ENCODE measurements at places on chromosomes 12 and 14. TPM values are rescaled to one million over a fixed set of nuclear protein-coding genes. Genes with fewer than 3 reads are reported as not detected.

DNA sequence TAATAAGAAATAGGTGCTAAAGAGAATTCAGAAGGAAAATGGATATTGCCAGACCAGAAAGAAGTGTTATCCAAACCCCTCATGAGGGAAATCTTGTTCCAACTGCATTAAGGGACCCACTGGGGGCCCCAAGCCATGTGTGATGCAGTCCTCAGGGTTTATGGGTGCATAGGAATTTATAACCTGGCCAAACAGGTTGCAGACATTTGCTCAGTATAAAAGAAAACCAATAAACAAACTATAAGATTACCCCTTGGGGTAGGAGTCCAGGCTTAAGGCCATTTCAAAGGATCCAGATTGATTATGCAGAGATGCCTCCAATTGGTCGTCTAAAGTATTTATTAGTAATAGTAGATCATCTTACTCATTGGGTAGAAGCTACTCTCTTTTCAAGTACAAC lies 240.9 kb upstream of the DIO3 start:
- DNase-seq, result no peak

DNA sequence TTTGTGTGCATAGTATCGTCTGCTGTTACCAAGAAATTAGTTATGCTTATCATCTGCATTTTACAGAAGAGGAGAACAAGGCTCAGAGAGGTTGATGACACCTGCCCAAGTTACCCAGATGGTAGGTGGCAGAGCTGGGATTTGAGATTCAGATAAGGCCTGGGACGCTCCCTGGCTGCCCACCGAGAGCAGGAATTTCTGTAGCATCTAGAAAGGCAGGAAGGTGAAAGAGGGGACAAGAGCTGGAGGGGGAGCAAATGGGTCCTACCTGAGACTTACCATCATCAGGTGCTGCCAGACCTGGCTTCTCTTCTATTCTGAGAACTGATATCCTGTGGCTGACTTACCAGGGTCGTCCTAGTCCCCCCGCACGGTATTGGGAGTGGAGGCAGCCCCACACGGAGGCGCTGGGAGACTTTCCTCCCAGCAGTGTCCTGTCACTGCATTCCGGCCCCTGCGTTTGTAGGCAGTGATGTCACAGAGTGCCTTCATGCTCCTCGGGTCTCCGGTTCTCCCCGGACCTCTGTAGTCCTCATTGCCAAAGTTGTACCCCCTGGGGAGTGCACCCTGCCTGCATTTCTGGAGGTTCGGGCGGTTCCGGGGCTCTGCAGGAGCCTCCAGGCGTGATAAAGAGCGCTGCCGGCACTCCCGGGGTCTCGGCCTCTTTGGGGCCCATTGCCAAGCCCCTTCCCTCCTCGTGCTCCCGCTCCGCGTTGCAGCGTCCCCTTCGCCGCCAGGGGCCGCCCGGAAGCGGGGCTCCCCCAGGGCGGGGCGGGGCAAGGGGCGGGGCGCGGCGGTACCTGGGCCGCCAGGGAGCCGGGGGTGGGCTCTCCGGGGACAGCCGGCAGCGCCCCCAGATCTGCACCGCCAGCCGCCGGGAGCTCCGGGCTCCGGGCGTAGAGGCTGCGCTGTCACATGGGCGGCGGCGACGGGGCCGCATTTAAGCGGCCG lies at the start of gene CABP1:
TSS of gene CABP1 (plus strand) at position 856 of the 951 bp plus-strand sequence. CDS start at position 916, 60 bp downstream.
- peak; percentile 66 for DNase-seq

DNA sequence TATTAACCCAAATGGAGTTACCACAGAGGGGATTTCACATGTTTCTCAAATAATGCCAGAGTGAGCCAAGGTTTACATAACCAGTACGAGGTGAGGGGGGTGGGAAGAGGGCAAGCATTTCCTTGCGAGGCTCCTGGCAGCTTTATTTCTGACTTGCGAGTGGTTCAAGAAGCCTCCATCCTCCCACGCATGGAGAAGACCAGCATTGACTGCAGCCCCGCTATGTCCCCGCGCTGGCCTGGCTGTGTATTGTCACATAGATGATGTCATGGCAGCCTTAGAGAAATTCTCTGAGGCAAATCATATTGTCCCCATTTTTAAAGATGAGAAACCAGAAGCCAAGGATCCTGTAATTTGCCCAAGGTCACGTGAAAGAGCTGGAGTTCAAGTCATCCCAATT lies 188.2 kb downstream of the CACNA1C start:
- DNase-seq, result no peak

DNA sequence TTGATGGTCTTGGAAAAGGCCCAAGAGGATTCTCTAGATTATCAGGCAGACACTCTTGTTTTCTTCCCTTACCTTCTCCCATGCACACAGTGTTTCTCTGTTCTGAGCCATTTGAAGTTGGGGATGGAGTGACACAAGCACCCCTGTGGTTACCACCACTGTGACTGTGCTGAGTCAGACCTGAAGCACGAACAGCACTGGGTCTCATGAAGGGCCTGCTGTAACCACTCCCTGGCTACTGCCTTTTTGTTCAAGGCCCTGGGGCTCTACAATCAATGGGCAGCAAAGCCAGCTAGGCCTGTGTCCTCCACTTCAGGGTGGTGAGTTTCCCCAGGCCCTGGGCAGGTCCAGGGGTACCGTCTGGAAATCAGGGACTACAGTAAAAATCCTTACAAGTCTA lies 65.5 kb downstream of the TSPAN8 start:
- no peak for DNase-seq

DNA sequence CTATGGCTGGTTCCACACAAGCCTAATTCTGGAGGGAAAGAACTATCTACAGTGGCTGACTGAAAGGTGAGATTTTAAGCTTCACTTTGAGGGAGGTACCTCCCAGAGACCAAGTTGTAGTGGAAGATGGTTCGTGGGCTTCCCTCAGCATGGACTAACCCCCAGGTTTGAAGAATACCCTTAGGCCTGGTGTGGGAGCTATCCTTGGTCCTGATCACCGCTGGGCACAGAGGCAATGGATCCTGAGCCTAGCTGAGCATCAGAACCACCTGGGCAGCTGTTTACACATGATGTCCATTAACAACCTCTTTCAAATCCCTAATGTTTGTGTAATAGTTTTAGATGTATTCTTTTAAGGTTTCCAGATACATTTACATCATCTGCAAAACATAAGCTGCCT lies 10.3 kb downstream of the DAO start:
- no peak for DNase-seq

DNA sequence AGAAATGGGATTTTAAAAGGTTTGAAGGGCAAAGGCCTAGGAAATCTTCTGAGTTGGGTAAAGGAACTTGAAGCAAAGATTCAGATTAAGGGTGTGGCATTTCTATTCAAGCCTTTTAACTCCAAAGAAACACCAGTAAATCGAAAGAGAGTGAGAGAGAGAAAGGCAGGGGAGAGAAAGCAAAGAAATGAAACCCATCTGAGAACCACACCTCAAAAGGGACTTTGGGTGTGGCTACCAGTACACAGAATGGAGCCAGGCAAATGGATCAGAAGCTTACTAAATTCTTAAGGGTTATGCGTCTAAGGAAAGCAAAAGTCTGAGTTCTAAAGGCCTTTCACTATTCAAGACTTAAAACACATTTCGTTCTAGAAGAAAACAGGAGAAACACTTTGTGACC lies 277.4 kb downstream of the BCL11B start:
- DNase-seq, result no peak

DNA sequence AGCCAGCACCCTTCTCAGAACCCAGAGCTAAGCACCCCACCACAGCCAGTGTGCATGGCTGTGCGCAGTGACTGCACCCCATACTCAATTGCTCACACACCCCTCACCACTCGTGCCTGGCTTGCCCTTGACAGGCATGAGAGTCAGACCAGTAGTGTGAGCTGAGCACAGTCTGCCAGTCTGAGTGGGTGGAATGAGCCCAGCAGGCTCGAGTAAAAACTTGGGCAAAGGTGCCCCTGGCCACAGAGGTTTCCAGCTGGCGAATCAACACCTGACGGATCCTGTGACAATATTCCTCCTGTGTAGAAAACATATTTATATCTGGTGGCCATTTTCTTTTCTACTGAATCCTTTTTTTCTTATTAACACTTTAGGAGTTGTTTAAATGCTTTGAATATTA lies 202.5 kb downstream of the TMEM117 start:
- DNase-seq, result no peak

GRCh38 chr12:27534765-27535161 lies 10.8 kb downstream of the PPFIBP1 start:
- no peak for DNase-seq

- DNase-seq, result no peak
These were observed 19.4 kb downstream of the KRT85 start for GRCh38 chr12:52347551-52348510.

- no peak for DNase-seq
These were observed 36.2 kb upstream of the ETNK1 start for GRCh38 chr12:22588817-22589216.

DNA sequence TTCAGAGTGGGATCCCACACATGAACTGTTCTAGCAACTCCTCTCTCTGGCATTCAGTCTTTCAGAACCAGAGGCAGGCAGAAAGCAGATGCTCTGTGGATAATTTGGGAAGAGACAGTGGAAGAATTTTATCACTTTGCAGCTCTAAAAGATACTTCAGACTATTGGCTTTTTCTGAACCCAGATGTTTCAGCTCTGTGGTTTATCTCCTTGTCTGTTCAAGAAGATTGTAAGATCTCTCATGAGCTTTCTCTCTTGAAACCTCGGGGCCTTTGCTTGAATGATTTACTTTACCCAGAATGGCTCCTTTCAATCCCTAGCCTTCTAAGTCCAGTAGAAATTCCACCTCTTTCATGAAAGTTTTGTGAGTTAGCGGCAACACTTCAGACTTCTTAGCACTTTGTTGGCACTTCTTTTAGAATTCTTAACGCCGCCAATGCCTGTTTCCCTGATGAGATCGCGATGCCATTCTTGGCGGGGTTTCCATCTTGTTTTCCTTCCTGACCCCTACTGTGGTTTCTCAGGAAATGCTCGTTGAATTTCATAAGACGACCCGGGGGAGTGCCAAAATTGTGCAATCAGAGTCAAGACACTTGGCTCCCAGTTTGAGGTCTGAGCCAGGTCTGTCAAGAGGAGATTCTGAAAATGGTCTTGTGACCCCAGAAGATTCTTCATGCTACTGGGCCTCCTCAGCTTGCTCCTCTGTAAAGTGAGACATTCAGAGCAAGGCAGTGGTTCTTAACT lies 107.0 kb upstream of the PRICKLE1 start:
- no peak for DNase-seq

DNA sequence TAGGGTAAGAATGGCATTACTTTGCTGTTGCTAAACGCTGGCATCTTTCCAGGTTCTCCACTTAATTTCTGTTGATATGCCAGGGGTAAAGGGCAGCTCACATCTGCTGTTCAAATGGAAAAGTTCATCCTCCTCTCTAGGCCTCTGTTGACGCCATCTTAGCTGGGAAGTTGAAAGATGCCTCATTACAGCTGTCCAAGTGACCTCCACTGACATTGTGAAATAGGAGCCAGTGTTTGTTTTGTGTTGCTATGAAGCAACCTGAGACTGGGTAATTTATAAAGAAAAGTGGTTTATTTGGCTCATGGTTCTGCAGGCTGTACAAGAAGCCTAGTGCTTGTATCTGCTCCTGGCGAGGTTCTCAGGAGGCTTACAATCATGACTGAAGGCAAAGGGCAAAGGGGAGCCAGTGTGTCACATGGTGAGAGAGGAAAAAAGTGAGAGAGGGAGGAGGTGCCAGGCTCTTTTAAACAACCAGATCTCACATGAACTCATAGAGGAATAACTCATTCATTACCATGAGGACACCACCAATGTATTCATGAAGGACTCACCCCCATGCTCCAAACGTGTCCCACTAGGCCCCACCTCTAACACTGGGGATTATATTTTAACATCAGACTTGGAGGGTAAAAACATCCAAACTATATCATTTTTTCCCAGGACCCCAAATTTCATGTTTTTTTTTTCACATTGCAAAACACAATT lies 3.2 kb upstream of the ADAM21 start:
- DNase-seq, result peak; percentile 25

GRCh38 chr14:23910101-23910875 lies 43.3 kb upstream of the DHRS4 start:
- peak; percentile 69 for DNase-seq

- DNase-seq, result no peak
These were observed 168.4 kb upstream of the EGLN3 start for GRCh38 chr14:34119107-34119858.

GRCh38 chr12:104792570-104792969 lies 165.5 kb downstream of the SLC41A2 start:
- DNase-seq, result no peak

DNA sequence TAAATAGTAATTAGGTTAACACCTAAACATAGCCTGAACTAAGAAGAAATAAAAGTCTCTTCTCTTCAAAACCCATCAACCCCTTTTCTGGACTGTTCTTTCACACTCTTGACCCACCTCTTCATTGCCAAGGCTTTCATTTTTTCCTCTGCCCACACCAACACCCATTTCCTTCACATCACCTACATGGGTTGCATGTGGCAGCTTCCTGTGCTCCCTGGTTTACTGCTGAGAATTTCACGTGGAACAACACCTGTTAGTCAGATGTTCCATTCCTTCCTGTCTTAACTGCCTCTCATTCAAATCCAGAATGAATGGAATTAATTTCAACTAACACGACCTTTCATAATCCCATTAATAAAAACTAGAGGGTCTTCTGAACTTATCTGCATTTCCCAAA lies 157.3 kb downstream of the BCAT1 start:
- no peak for DNase-seq

DNA sequence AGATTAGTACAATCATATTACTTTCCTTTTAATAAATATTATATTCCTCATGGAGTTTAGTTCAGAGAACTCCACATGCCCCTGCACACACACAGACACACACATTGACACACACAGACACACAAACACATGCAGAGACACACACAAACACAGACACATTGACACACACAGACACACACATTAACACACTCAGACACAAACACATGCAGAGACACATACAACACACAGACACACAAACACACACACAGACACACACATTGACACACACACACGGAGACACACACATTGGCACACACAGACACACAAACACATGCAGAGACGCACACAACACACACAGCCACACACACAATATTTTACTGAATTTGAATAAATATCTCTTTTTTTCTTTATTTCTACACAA lies 12.5 kb upstream of the SCARB1 start:
- no peak for DNase-seq

DNA sequence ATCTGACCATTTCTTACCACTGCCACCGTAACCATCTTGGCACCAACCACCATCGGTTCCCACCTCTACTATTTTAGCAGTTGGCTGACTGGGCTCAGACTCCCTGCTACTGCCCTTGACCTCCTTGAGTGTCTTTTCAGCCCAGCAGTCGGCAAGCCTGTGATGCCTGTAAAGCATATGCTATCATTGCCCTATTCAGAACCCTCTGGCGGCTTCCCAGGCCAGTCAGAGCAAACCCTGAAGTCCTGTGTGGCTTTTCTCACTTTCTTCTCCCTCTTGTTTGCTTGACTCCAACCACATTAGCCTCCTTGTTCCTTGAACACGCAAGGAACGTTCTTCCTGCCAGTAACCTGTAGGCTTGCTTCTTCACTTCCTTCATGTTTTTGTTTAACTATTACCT lies 6.2 kb downstream of the IRAK3 start:
- no peak for DNase-seq

The DBX2 gene
- polyA plus RNA-seq, result not detected

The SMOC1 gene
- 1.2 TPM for polyA plus RNA-seq

The SERPINA10 gene
- not detected for polyA plus RNA-seq

The TAS2R8 gene
- polyA plus RNA-seq, result not detected

The KLRD1 gene
- 0.37 TPM for polyA plus RNA-seq

The FOXN4 gene
- 0.82 TPM for polyA plus RNA-seq

The TSPAN19 gene
- 1.3 TPM for polyA plus RNA-seq

The RNASE7 gene
- polyA plus RNA-seq, result not detected

The PPP4R4 gene
- polyA plus RNA-seq, result not detected
